G401 (cell line): ENCODE measurements at places on chromosomes 4 and X.

GRCh38 chr4:101651778-101652177 is 138.8 kb upstream of the BANK1 start:
- no peak for DNase-seq

GRCh38 chr4:109368661-109369060 is 65.0 kb upstream of the SEC24B start:
- DNase-seq = no peak

GRCh38 chr4:89556601-89557305 is 249.2 kb upstream of the GPRIN3 start:
- no peak for DNase-seq

DNA sequence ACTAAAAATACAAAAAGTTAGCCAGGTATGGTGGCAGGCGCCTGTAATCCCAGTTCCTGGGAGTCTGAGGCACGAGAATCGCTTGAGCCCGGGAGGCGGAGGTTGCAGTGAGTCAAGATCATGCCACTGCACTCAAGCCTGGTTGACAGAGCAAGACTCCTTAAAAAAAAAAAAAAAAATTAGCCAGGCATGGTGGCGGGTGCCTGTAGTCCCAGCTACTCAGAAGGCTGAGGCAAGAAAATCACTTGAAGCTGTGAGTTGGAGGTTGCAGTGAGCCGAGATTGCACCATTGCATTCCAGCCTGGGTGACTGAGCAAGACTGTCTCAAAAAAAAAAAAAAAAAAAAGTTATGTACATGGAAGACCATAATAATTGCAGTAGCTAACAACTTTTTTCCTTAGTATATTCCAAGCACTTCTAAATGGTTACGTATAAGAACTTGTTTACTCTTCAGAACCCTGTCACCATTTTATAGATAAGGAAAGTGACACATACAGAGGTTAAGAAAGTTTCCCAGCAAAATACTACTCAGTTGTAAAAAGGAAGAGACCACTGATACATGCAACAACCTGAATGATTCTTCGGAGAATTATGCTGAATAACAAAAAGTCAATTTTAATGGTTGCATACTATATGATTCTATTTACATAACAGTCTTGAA is 24.5 kb downstream of the RUFY3 start:
- DNase-seq = no peak

DNA sequence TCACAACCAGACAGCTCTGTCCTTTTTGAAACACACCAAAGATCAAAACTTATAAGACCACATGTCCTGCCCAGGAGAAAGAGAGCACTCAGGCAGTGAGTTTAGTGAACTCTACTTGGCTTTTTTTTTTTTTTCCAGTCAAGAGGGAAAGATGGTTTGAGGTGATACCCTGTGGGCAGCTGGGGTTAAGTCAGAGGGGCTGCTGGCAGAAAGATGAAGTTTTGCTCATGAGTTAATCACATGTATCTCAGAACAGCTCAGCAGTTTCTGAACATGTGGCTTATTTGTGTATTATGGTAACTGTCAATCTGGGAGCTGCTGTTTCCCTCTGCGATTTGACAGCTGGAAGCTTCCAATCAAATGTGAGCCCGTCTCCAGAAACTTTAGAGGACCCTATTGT is 56.4 kb upstream of the MAP3K15 start:
- no peak for DNase-seq

DNA sequence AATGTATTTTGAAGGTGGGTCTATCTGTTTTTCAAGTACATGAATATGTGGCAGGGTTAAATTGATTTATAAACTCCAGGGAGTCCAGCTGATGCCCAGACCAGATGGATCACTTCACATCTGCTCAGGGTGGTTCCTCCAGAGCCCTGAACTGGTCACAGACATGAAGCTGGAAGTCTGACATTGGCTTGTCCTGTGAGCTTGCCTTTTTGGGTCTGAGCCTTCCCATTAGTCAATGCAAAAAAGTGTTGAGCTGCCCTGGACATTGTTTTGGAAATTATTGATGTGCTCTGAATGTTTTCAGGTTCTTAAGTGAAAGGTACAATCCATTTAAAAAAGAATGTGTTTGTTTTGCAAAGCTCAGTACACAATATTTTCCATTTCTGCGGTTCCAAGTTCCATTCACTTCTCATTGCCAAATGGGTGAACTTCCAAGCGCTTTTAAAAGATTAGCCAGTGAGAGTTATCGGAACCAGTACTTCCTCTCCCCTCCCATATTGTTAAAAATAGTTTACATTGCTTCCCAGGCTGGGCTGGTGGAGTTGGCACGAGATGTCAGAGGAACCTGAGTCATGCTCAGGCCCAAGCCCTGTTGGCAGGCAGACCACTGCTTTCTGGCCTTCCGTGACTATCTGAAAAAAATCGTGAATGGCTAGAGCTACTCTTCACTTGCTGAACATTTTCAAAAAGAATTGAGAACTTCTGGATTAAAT is 52.1 kb downstream of the PDGFRA start:
- no peak for DNase-seq

DNA sequence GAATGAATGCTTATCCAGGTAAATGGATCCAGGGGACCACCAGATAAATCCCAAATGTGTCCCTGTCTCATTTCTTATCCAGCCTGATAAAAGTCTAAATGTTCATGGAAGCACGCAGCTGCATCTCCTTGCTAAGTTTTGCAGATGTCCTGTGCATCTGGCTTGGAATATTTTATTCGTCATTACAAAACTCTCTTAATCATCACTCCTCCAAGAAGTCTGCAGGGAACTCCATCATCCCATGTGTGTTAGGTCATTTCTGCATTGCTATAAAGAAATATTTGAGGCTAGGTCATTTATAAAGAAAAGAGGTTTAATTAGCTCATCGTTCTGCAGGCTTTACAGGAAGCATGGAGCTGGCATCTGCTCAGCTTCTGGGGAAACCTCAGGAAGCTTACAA is 297.2 kb downstream of the HS3ST1 start:
- DNase-seq = no peak

DNA sequence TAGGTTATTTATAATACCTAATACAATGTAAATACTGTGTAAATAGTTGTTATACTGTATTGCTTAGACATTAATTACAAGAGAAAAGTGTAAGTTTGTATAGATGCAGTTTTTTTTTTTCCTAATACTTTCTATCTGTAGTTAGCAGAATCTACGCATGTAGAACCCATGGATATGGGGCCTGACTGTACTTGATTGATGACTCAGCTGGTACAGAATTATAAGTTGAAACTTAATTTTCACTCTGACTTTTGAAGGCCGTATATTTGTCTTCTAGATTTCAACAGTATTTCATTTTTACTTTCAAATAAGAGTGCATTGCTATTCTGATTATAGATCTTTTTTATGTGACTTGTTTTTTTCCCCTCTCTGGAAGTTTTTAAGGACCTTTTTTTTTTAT is 30.8 kb upstream of the NDUFC1 start:
- DNase-seq = no peak

DNA sequence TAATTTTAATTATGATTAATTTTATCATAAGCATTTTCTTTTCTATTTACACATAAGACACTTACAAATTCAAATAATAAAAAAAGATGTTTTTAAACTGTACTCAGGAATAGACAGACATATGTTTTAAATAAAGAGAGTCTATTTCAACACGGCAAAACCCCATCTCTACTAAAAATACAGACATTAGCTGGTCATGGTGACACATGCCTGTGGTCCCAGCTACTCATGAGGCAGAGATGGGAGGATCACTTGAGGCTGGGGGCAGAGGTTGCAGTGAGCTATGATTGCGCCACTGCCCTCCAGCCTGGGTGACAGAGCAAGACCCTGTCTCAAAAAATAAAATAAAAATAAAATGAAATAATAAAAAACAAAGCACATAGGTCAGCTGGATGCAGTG is 14.8 kb downstream of the FAM9B start:
- no peak for DNase-seq

GRCh38 chr4:74934016-74934831 is 1.3 kb downstream of the PARM1 start:
- DNase-seq = no peak

DNA sequence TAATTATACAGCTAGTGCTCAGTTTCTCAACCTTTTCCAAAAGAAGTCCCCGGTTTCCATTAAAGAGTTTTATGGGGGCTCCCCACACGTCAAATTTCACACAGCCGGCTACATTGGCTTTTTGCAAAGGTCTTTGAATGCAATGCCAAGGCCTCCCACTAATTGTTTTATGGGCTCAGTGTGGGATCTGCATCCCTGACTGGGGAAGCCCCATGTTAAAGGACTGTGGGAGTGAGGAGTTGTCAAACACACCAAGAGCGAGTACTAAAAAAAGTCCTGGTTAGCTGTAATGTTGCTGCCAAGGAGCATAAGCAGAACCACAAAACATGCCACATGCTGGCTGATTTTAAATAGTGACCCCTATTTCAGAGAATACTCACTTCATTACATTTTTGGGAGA is 162.6 kb downstream of the BMPR1B start:
- DNase-seq = no peak

GRCh38 chrX:124476562-124476961 is 130.2 kb downstream of the SH2D1A start:
- DNase-seq = no peak

DNA sequence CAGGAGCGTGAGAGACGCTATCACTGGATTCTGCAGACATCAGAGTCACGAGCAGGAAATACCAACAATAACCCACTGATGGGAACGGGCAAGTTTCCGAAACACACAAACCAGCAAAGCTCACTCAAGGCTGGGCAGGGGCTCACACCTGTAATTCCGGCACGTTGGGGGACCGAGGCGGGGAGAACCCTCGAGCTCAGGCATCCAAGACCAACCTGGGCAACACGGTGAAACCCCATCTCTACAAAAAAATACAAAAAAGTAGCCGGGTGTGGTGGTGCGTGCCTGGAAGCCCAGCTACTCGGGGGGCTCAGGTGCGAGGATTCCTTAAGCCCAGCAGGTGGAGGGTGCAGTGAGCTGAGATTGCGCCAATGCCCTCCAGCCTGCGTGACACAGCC is 17.2 kb upstream of the GTPBP6 start:
- DNase-seq = no peak

GRCh38 chrX:68659786-68660185 is 12.3 kb downstream of the STARD8 start:
- DNase-seq = no peak

- DNase-seq = no peak
These were observed 126.3 kb downstream of the AASDH start for GRCh38 chr4:56261027-56261426.
